Psoas muscle (tissue), 8 donors: ENCODE measurements at places on chromosomes 3 and 15.

DNA sequence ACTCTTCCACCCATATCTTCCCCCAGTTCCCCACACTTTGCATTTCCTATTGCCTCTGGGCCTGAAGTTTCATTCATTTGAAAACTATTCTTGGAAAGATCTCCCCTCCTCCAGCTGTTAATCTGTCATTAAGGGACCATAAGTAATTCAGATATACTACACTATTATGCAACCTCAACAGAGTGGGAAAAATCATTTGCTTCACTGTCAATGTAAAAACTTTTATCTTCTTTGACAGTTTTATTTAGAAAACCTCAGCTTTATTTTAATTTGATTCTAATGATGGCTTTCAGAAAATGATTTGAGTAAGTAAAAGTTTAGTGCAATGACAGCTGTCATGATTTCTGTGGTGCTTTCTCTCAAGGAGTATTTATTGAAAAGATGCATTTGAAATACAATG lies 435.3 kb upstream of the KCNMB2 start:
- H3K4me3 ChIP-seq = no peak overlapping the region
- H3K4me1 ChIP-seq = no peaks in the 10 kb centered on the region
- H3K36me3 ChIP-seq = no peaks in the 10 kb centered on the region

DNA sequence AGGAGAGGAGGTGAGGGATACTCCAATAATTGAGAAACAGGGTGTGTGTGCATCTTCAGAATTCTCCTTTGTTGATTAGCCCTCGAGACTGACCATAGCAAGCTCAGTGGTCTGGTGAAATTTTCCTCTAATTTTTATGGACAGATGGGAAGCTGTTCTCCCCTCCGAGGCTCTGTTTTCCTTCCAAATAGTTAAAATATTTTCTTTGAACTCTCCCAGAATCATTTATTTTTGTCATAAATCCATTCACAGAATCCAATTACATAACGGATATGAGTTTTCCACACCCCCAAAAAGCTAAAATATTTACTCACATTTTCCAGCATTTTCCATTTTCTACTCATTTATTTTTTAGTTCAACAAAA lies 36.5 kb downstream of the QTRT2 start:
- no peaks in the 10 kb centered on the region for H3K4me1 ChIP-seq
- H3K36me3 ChIP-seq = no peaks in the 10 kb centered on the region
- H3K27me3 ChIP-seq = no peaks in the 10 kb centered on the region
- DNase-seq = no peak
- no peak overlapping the region for H3K27ac ChIP-seq

DNA sequence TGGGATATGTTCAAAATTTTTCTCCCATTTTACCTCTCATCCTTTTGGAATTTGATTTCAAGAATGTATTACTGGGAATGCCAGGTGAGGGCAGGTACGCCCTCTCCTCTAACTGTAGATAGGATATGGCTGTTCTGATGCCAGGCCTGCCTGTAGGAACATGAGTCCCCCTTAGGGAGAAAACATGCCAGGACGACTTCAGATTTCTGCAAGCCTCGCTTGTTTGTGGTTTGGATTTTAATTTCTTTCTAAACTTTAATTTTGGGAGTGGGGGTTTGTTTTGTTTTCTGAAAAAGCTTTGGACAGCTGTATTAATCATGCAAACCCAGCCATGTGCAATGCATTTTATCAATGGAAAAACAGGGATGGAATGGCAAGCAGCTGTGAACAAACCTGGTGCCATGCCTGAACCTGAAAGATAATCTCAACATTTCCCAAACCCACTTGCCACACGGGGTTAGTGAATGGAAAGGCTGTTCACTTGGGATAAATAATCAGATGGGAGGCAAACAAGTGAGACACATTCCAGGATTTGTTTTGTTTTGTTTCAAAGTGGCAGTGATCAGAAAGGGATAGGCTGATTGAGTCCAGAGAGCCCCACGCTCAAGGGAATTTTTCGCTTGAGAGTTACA lies 207.6 kb downstream of the GAP43 start:
- H3K4me1 ChIP-seq = no peaks in the 10 kb centered on the region
- no peak overlapping the region for H3K27ac ChIP-seq
- H3K27me3 ChIP-seq = no peaks in the 10 kb centered on the region

GRCh38 chr15:22265970-22266369 lies 185.6 kb downstream of the OR4M2 start:
- no peaks in the 10 kb centered on the region for H3K27me3 ChIP-seq
- no peak overlapping the region for H3K4me3 ChIP-seq
- DNase-seq = no peak
- H3K4me1 ChIP-seq = no peaks in the 10 kb centered on the region
